Glutamatergic neuron (in vitro differentiated cells): ENCODE measurements at places on chromosomes 3 and 15. TPM values are rescaled to one million over a fixed set of nuclear protein-coding genes. Genes with fewer than 3 reads are reported as not detected.

The IL17RB gene
- 0.78 TPM for total RNA-seq

The CTXN2 gene
- total RNA-seq, result 0.22 TPM

DNA sequence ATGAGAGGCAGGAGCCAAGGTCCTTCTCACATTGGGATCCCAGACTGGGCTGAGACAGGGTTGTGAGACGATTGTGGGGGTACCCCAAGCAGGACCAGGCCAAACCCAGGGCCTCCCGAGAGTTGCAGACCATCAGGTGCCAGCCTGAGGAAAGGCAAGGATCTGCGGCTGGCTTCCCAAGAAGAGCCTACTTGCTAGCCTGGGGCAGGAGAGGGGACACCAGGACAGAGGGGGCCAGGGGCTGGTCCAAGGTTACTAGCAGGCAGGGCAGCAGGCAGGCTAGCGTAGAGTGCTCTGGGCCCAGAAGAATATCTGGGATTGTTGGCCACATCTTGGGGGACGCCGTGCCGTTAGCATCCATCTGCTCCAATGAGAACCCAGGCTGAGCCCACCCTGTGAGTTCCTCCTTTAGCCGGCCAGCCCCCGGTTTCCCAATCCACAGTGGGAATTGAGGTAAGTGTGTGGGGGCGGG lies 546 bp downstream of the CISH start:
- H3K27me3 ChIP-seq, result peaks cover 9% of the 10 kb centered on the region
- peaks cover 13% of the 10 kb centered on the region for H3K4me1 ChIP-seq
- H3K4me3 ChIP-seq, result peak overlapping the region; percentile 82
- H3K36me3 ChIP-seq, result no peaks in the 10 kb centered on the region
- no peak overlapping the region for H3K27ac ChIP-seq

DNA sequence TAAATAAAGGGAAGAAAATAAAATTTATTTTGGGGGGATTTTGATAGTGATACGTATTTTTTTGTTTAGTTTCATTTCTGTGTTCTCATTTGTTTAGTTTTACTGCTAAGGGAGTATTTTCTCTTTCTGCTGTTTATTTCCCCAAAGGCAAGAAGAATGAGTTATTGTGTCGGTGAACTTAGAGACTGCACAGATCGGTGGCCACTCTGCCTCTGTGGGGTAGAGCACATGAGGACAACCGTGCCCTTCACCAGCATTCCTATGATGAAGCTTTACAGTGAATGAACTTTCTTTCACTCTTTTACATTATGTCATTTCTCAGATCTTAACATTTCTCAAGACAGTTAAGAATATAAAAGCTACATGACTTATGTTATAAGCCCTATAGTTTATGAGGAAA lies 214.4 kb downstream of the OCA2 start:
- H3K4me1 ChIP-seq, result no peaks in the 10 kb centered on the region
- no peak overlapping the region for H3K4me3 ChIP-seq
- no peak overlapping the region for H3K27ac ChIP-seq
- DNase-seq, result no peak

DNA sequence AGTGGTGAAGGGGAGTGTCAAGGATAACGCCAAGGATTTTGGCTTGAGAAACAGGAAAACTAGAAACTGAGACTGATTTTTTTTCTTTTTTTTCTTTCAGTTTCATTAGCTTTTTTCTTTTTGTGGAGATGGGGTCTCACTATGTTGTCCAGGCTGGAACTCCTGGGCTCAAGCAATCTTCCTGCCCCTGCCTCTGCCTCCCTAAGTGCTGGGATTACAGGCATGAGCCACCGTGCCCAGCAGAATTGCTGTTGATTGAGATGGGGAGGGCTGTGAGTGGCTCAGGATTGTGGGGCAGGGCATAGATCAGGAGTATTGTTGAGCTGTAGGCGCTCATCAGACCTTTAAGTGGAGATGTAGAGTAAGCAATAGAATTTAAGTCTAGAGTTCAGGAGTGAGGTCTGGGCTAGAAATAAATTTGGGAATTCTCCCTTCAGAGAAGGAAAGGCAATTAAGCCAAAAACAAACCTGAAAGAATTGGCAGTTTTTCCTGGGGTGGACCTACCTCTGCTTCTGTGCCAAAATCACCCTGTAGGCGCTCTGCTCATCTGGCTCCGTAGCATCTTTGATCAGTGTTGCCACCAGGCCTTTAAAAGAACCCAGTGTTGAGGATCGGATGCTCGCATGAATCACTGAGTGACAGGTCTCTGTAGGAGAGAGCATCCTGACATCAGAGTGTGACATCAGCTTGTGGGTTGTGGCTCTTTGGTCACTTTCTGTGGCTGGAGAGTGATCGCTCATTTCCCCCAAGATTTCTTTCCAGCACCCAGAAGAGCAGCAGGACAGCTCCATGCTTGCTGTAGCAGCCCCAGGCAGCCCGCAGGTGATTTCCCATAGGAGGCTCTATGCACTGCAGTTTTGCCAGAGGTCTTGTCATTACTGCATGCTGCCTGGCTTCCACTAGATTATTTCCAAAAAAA lies 15.8 kb downstream of the ABHD17C start:
- H3K4me1 ChIP-seq, result peaks cover 18% of the 10 kb centered on the region
- no peak overlapping the region for H3K4me3 ChIP-seq
- no peak overlapping the region for H3K27ac ChIP-seq
